ENCODE measurements at places on chromosomes 2 and 18.

- no peak for DNase-seq
Measured at GRCh38 chr18:35508746-35509338, 11.1 kb upstream of the INO80C start.

GRCh38 chr2:136246086-136246669 lies 128.2 kb upstream of the CXCR4 start:
- peak; percentile 50 for DNase-seq

GRCh38 chr18:57544936-57545660 lies 41.4 kb downstream of the FECH start:
- no peak for DNase-seq

DNA sequence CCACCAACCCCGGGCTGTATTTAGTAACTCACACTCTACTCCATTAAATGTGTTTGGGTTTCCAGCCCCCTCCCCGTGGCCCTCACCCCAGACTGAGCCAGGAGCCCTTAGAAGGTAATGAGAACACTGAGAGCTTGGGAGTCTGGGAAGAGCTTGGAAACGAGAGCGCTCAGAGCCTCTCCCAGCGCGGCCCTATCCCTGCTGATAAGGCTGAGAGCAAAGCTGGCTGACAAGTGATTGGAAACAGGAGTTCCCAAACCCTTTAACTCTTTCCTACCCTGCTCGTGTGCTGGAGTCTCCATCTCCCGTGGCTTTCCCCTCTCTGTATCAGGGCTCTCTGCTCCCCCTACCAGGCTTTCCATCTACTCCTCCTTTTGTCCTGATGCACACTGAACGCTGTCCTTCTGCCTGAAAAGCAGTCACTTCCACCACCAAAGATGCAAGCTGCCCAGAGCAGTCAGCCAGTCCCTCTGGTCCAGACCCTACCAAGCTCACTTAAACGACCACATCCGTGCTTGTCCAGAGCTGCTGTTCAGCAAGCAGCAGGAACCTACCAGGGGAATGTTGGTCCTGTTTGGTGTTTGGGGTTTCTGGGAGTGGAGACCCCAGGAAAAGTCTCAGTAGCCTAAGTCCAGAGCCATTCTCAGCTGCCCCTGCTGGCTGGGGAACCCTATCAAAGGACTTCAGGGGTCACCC lies 100.0 kb upstream of the PKDCC start:
- no peak for DNase-seq

DNA sequence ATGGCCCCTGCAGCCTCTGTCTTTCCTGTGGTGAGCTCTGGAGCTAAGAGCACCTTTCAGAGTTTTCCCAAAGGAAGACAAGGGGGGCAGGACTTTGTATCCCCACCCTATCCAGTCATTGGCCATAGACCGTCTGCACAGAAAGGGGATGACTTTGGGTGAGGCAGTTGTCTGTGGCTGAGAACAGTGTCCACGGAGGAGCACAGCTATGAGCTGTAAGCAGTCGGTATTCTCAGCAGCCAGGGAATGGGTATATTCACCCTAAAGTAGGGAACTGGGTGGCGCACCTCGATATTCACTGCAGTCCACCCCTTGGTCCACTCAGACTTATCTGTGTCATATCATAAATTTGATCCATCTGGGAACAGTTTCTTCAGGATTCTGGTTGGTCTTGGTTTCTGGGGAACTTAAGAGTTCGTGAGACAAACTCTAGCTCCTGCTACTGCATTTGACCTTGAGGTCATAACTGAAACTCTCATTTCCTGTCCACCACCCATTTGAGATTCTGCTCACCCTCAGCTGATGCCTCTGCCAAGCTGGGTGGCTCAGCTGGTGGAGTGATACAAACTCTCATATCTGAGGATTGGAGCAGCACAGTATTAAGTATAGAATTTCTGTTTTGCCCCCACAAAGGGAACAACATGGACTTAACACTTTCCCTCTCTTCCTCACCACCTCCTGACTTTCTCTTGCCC lies 45.2 kb upstream of the SCG2 start:
- no peak for DNase-seq

DNA sequence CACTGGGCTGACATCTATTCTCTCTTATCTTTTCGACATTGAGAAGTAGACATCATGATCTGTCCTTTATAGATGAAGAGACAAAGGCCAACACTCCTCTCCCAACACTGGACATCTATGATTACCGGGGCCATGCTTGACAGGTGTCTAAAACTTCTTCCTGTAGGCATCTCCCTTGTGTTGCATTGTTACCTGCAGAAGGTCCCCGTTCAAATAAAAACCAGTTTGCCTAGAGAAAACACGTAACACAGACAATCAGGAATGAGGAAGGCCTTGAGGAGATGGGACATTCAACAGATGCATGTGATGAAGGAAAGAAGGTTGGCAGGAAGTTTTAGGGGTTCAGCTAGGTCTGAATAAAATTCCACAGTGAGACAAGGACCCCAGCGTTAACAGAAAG lies 70.8 kb upstream of the ST8SIA3 start:
- no peak for DNase-seq

- DNase-seq, result no peak
Measured at GRCh38 chr2:100625717-100626116, 62.9 kb downstream of the PDCL3 start.

GRCh38 chr2:11006191-11006590 lies 94.5 kb downstream of the KCNF1 start:
- DNase-seq, result no peak

DNA sequence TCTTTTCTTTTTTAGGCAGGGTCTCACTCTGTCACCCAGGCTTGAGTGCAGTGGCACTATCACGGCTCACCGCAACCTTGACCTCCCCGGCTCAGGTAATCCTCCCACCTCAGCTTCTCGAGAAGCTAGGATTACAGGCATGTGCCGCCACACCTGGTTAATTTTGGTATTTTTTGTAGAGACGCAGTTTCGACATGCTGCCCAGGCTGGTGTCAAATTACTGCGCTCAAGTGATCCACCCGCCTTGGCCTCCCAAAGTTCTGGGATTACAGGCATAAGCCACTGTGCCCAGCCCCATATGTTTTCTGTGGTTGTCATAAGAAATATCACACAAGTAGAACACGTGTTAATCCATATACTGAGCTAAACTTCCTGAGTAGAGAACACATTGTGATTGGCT lies 14.6 kb downstream of the ENOSF1 start:
- no peak for DNase-seq

- no peak for DNase-seq
Measured at GRCh38 chr2:160352500-160352899, 141.1 kb downstream of the RBMS1 start.

DNA sequence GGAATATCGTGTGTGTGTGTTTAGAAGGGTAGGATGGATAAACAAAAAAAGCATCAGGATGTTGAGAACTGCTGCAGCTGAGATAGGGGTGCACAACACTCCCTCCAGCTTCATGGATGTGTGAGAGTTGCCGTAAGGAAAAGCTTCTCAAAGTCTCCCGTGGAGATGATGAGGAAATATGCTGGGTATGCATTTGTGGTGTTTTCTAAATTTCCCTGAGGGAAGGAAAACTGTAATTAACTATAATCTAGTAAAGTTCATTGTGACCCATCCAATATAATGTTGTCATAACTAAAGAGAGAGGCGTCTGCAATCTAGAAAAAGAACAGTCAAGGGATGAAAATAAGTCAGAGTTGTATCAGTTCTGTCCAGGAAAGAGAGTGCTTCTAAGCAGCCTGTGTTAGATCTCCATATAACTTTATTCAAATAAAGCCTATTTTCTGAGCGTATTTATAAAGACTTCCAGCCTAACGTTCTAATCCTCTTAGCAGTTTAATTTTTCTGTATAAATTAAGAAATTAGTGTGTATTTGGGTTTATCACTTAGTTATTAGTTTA lies 7.3 kb upstream of the LMAN2L start:
- no peak for DNase-seq

- no peak for DNase-seq
Measured at GRCh38 chr2:2904721-2905350, 472.8 kb downstream of the EIPR1 start.

- peak; percentile 13 for DNase-seq
Measured at GRCh38 chr2:42298132-42298531, 62.9 kb downstream of the COX7A2L start.

DNA sequence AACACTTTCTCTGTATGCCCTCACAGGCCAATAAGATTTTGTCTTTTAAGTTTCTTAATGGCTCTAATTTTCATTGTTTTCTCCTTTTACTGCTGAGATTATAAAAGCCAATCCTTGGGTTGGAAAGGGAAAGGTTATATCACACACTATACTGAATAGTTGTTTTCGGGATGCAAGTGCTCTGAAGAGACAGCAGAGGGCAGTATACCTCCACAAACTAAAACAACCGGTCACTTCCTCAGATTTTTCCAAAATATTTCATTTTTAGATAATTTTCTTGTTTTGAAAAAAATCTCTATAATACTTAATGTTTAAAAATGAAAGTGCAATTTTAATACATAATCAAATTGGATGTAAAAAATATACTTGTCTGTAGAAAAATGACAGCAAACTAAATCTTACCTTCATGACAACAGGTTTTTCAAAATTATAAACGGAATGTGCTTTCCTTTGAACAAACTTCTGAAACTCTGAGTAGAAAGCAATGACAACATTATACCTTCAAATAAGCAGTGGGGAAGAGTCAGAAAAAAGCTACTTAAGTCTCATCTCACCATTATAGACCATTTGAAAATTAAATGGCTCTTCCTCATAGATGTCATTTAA lies 82.7 kb downstream of the ORC4 start:
- DNase-seq, result peak; percentile 43

DNA sequence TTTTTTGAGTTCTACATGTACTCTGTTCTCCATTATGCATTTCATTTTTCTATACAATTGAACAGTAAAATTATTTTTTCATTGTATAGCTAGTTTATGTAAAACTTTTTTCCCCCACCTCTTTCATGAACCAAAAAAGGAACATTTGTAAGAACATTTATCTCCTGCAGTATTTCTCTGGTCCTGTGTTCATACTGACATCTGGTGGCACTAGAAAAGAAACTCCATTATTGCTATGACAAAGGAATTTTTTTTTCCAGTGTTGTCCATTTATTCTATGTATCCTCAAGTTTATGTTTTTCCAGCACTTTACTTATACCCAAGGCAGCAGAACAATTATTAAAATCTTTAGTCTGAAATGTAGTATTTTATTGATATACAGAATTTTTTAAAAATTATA lies 27.4 kb upstream of the CHAC2 start:
- peak; percentile 27 for DNase-seq

Measured in AG20443 (cell line).